ENCODE measurements at places on chromosomes 5 and 9. TPM values are rescaled to one million over a fixed set of nuclear protein-coding genes. Genes with fewer than 3 reads are reported as not detected.

- no peak for DNase-seq
Measured at GRCh38 chr5:172608773-172609172, 32.3 kb upstream of the NEURL1B start.

- peak; percentile 16 for DNase-seq
Measured at GRCh38 chr9:100352201-100352726, 478 bp downstream of the TEX10 start.

DNA sequence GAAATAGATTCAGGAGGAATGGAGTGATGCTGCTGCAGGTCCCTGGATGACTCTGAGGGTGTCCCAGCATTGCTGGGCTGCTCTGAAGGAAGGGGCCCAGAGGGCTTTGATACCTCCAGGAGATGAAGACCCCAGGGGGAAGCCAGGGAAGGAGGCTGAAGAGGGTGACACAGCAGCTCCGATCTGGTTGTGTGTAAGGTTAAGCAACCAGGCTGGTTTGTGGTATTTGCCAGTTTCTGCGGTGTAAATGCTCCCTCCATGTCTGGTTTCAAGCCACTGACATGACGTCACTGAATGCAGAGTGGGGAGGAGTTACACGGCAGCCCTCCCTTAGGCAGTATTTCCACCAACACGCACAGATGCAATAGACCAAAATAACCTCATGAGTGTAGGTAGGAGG is 40.0 kb upstream of the ORM1 start:
- peak; percentile 20 for DNase-seq

GRCh38 chr5:72542695-72543094 is 35.5 kb upstream of the ZNF366 start:
- DNase-seq, result no peak

DNA sequence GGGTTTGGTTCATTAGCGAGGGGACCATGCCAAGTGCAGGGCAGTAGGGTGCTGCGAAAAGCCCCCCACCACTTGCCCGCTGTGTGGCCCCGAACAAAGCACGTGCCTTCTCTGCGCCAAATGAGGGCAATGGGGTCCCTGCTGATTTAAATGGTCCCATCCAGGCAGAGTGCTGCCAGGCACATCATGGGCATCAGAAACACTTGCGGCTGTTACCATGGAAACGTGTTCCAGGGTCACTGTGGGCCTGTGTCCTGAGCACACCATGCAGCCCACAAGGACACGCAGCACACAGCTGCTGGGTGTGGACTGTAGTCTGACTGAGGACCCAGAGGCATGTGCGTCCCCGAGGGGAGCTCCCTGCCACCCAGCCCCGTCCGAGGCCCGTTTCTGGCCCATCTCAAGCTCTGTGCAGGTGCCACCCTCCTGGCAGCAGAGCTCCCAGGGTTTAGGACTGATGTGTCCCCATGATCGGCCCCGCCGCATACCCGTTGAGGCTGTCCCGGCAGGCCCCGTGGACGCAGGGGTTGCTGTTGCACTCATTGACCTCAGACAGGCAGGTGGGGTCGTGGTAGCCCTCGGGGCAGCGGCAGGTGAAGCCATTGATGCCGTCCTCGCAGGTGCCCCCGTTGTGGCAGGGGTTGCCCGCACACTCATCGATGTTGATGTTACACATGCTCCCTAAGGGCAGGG is 31.3 kb upstream of the SEC16A start:
- DNase-seq, result no peak

Gene PCDHGA12
- total RNA-seq, result 0.09 TPM

- DNase-seq, result no peak
Measured at GRCh38 chr5:157821822-157822622, 36.9 kb downstream of the CLINT1 start.

DNA sequence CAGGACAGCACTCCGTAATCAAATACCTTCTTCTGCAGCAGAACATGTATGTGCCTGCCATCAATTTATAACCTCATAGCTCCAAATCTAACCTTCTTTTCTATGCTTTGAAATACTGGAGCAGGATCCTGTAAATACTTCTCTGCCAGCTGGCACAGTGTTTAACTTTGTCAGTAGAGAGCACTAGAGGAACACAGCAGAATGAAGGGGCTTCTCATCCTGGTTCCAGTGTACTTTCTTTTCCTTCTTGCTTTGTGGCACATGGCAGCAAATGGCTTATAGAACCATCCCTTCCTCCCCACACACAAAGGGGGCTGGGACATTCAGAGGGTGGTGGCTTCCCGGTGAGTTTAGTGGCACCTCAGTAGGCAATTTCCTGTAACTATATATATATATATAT is 3.8 kb upstream of the FBXW11 start:
- DNase-seq, result no peak

Gene SLC34A1
- total RNA-seq, result not detected

Gene ADAMTS12
- 0.03 TPM for total RNA-seq

GRCh38 chr9:974031-974995 is 2.1 kb upstream of the DMRT3 start:
- DNase-seq, result no peak

- no peak for DNase-seq
Measured at GRCh38 chr9:96379461-96379860, 4.0 kb downstream of the SLC35D2 start.

Gene SPATA6L
- total RNA-seq, result 2.4 TPM

DNA sequence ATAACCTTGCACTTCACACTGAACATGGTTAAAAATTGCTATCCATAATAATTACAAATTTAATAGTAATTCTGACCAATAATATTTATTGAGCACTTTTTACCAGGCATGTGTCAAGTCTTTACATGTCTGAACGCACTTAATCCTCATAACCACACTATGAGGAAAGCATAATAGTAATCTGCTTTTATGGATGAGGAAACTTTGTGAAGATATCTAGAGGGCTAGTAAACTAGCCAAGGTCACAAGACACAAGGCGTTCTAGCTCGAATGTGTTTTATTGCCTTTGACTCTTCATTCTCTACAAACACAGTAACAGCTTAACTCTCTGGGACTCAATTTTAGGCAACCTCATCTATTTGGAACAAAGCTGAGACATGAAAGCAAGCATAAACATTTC is 205.1 kb downstream of the ARHGEF28 start:
- DNase-seq, result no peak

Gene MYOZ3
- total RNA-seq, result not detected

- DNase-seq, result no peak
Measured at GRCh38 chr5:3535414-3536211, 60.0 kb upstream of the IRX1 start.

All from T-cell (primary cell).